Heart left ventricle (tissue), 16 donors: ENCODE measurements at places on chromosomes 7 and 10.

DNA sequence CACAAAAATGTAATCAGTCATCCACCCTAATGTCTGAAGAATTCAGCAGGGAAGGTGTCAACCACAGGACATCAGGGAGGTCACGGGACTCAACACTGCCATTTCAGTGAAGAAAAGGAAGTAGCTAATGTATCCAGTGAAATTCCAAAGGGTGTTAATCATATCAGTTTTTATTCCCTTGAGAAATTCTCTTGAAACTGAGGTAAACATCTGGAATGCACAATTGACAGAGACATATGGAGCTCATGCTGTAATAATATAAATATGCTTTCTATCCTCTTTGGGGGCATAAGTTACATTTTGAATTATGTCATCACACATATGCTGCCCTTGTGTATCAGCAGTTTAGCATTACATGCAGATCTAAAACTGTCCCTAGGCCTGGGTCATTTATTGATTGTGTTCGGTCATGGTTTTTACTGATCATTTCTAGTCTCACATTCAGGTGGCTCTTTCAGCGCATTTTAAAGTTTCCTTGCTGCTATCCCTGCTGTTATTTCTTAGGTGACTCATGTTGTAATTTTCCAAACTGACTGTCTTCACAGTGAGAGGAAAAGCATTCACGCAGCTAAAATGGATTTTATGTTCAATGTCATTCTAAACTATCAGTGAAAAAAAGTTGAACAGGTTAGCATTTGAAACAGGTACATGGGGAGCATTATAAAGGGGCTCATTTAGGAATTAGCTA is 273.9 kb downstream of the TSPAN12 start:
- no peak for DNase-seq

- no peak for DNase-seq
Observed at GRCh38 chr7:20804345-20804744, 17.7 kb upstream of the SP8 start.

DNA sequence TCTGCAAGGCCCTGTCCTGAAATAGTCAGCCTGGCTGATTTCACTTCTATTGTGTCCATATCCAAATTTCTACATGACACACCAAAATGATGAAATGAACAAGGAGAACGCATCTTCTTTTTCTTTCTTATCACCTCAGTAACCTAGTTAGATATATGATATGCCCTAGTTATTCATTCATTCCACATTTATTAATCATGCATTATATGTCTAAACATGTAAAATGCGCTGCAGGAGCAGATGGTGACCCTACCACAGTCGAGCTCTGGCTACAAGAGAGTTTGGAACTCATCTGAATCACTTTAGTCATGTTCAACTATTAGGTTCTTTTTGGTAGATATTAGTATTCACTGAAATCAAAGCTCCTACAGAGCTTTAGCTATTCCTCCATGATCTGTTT is 31.8 kb upstream of the VPS41 start:
- no peak for DNase-seq

DNA sequence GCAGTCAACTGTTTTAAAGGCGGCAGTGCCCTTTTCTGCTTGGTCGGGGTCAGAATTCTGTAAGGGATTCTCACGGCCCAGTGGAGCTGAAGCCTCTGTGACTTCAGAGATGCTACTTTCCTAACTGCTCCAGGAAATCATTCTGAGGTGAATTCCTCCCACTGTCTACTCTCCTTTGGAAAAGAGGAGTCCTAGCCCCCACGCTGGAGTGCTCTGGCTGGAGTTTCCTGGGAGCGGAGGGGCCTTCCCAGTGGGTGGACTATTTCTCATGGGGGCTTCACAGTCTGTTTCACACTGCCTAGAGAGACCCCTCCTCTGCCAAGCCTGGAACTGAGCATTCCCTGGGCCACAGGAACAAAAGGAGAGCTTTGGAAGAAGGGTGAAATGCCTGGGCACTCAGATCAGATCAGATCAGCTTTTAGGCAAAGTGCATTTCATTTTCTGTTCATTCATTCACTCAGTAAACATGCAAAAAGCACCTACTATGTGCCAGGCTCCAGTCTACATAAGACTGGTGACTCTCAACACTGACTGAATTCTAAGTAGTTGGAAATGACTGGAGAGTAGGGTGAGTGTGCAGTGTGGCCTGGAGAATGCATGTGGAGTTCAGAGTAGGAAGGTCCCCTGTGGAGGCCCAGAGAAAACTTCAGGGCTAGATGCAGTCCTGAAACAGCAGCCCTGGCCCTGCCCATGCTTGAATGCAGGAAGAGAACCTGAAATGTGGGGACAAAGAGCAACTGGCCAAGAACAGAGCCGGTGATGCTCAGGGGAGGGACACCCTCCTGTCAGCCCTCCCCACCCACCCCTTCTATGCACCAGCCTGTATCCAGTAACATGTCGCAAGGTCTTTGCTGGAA is 12.2 kb downstream of the ZNF488 start:
- DNase-seq: no peak

GRCh38 chr10:51241461-51241860 is 167.2 kb downstream of the PRKG1 start:
- no peak for DNase-seq

- peak; percentile 89 for DNase-seq
Observed at GRCh38 chr10:96374985-96375830, 16.4 kb upstream of the OPALIN start.

DNA sequence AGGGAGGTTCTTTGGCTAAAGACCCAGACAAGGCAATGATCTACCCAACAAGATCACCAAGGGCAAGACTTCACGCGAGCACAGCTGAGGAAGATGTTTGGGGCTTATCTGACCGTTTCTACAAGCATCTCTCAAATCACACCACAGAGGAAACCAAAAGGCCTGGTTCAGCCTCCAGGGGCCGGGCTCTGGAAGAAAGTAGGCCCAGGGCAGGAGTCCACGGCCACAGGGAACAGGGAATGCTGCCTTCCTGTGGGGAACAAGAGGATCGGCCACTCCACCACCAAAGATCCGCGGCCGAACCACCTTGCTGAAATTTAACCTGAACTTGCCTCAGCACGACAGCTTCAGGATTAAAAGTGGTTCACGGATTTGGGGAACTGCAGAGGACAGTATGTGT is 332.5 kb downstream of the PTPRN2 start:
- no peak for DNase-seq

DNA sequence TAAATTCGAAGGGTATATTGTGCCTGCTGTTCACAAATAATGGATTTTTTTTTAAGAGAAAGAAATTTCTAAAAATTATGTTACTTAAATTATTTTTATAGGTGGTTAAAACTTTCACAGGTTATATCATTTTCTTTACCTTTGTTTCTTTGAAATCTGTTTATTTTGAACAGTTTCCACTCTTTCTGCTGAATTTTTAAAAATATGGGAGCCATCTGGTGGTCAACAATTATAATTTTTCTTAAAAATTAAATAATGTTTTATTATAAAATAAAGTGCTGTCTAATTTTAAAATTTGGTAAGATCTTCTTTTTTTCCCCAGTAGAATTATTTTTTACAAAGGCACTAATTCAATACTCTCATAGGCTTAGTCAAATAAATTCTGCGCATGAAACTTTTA is 263.9 kb downstream of the ETV1 start:
- no peak for DNase-seq

DNA sequence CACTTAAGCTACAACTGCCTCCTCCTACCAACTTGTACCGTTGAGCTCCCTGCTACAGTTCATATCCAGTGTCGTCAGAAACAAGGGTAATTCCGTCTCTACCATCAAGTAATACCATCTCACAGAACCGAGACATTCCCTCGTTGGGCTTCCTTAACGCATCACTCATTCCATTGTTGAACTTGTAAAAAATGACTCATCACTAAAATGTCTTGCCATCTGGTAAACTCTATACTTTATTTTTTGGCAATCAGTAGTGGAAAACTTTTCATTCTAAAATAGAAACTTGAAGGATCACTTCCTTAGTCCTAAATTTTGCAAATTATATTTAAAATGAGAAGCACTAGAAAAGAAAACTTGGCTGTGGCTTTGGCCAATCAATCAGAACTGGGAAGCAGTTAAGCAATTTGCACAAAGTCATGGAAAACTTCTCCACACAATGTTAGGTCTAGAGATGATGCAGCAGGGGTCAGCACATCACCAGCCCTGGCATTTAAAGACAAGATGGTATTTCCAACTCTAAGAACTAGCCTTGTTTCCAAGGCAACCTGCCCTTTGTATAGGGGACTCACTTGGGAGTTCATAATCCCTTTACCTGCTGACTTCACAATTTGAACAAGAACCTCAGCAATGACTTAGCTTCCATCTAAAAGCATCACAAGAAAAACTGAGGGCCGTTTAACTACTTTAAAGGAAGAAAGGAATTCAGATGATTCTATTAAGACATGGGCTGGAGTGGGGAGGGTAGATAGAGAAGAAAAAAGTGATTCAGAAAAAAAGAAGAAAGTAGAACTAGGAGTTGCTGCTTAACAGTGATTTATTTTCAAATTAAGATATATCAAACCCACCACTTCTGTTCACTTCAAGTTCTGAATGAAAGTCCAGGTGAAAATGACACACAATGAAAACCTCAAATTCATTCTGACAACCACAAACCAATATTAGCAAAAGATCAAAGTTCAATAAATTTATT is 288.1 kb downstream of the PARD3 start:
- DNase-seq: no peak

DNA sequence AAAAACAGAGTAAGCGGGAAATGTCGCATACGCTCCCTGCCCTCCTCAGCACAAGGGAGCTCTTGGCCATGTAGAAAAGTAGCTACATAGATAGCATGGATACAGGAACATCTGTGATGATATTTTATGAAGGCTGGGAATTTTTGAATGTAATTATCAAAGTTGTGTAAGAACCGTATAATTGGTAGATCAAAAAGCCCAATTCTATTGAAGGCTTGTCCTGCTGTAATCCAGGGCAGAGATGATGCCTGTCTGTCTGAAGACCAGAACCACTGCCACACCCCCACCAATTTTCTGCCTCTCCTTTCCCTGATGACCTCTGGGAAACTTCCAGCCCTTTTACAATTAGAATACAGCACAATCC is 51.4 kb downstream of the ZRANB1 start:
- no peak for DNase-seq

- DNase-seq: no peak
Observed at GRCh38 chr10:70362328-70362727, 20.1 kb downstream of the LRRC20 start.

GRCh38 chr10:109886037-109886780 is 37.1 kb downstream of the XPNPEP1 start:
- DNase-seq: no peak

GRCh38 chr7:824664-825063 is 7.6 kb upstream of the SUN1 start:
- no peak for DNase-seq

GRCh38 chr7:69564454-69565417 is 33.5 kb upstream of the AUTS2 start:
- peak; percentile 29 for DNase-seq

GRCh38 chr7:106480616-106481031 is 180.3 kb downstream of the CCDC71L start:
- no peak for DNase-seq

DNA sequence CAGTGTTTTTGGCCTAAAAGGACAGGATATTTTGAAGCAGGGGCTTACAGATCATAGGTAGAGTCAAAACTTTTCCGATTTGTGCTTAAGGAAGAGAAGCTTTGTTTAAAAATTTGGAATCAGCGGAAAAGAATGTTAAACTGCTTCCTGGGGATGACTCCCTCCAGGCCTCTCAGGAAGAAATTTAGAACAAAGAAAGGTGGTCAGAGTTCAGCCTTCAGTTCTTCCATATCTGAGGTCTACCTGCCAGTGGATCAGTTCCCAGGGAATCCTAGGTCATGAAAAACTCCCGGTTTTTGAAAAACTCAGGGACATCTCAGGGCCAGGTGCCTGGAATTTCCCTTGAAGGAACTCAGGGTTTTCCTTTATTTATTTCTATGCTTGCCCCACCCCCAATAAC is 100.3 kb downstream of the MCU start:
- no peak for DNase-seq

DNA sequence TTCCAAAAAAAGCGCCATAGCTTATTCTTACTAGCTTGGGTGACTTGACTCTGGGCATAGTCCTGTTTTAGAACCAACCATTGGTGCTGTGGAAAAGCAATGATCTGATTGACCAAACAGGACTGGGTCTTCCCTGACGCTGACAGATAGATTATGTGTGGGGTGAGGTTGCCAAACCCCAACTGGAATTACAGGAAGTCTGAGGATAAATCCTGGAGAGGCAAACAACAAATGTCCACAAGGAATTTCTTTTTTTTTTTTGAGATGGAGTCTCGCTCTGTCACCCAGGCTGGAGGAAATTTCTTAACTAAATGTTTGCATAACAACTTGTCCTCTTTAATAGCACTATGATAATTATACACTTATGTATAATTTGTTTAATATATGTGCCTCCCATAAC is 19.2 kb downstream of the GCC1 start:
- DNase-seq: no peak

GRCh38 chr7:80105701-80106408 is 28.8 kb upstream of the GNAI1 start:
- DNase-seq: no peak
